ENCODE measurements at places on chromosomes 3 and 15.

DNA sequence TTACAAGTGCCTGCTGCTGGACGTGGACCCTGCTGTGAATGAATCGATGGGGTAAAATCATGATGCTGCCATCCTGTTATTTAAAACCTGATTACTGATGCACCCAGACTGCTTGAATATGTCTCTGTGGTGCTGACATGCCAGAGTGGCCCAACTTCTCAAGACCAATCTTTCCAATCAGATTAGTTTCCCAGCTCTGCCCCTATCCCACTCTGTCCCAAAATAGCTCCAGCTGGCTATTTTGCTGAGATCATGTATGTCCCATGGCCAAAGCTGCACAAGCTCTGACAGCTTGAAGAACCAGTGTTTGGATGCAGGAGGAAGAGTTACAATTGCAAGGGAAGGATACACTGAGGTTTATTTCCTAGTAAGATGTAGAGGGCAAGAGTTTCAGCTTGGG lies 153.6 kb downstream of the TMEM108 start:
- no peak for DNase-seq

DNA sequence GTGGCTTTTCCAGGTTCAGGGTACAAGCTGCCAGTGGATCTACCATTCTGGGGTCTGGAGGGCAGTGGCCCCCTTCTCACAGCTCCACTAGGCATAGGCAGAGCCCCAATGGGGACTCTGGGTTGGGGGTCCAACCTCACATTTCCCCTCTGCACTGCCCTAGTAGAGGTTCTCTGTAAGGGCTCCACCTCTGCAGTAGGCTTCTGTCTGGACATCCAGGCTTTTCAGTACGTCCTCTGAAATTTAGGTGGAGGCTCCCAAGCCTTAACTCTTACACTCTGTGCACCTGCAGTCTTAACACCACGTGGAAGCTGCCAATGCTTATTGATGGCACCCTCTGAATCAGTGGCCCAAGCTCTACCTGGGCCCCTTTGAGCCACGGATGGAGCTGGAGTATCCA lies 22.5 kb upstream of the TM4SF4 start:
- no peak for DNase-seq

GRCh38 chr3:18372786-18373405 lies 52.2 kb downstream of the SATB1 start:
- no peak for DNase-seq

DNA sequence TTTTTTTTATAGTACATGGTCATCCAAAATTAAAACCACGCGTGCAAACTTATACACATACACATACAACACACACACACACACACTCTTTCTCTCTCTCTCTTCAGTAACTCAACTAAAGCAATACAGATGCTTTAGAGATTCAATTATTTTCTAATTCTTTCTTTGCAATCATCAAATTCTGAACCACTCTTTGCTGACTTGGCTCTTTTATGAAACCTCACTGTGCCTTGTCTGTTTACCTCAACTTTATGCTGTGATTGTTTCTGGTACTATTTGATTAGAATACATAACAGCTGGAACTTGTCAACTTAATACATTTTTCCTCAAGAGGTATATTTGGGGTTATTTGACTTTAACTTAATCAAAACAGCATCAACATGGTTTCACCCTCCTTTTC lies 1309.7 kb downstream of the ROBO2 start:
- no peak for DNase-seq

- DNase-seq = no peak
Measured at GRCh38 chr3:141383555-141384129, 15.3 kb downstream of the ZBTB38 start.

DNA sequence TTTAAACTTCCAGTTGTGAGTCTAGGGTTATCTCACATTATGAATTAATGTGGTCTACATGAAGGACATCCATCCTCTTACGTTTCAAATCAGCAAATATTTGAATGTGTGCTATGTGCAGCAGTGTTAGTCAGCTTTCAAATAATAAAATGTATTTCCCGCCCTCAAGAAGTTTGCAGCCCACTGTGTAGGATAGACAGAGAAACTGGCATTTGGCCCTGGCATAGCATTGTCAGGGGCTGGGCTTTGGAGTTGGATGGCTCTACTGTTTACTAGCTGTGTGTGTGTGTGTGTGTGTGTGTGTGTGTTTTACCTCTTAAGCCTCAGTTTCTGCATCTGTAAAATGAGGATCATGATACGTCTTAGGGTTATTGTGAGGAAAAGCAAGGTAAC lies 400.5 kb upstream of the C2CD4B start:
- no peak for DNase-seq

- no peak for DNase-seq
Measured at GRCh38 chr3:72485641-72486040, 362.6 kb downstream of the SHQ1 start.

DNA sequence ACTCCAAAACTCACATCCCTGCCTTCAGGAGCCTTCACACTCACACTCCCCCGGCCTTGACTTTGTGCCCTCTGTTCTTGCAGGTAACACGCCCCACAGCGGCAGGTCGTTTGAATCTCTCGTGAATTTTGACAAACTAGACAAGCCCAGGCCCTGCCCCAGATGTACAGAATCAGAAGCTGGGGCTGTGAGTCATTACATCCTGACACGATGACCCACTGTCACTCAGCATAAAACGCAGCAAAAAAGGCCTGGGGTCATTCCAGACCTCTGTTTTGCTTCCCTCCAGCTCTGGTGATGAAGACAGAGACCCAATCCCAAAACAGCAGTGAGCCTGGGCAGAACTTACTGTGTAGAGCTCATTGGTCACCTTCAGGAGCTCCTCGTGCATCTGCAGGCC lies 116.4 kb upstream of the RAD18 start:
- DNase-seq = no peak

DNA sequence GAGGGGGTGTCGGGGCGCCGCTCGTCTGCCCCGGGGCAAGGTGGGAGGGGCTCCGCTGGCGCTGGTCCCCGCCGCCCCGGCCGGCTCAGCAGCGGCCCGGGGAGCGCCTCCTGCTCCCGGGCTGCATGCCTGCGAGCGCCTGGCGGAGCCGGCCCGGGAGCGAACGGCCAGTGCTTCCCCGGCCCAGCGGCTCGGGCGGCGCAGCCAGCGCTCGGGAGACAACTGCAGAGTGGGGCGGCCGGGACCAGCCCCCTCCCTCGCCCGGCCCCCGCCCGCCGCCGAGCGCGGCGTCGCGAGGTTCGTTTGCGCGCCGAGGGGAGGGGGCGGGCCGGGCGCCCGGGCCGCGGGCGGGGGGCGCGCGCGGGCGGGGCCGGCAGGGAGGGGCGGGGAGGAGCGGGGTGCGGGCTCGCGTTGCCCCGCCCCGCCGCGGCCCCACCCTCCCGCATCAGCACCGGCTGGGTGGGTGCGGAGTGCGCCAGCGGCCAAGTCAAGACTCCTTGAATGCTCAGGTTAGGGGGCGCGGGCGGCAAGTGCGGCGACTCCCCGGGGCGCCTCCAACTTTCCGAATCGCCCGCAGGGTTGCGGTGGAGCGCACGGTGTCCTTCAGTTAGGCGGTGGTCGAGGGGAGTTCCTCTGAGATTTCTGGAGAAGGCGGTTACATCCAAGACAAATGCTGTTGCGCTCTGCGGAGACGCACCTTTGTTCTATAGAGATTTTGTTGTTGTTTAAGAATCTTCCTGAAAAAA lies at the start of gene RGMA:
RGMA (minus strand) TSS at position 231 of the 746 bp plus-strand sequence. CDS start 279 bp downstream, outside the sequence.
- no peak for DNase-seq

DNA sequence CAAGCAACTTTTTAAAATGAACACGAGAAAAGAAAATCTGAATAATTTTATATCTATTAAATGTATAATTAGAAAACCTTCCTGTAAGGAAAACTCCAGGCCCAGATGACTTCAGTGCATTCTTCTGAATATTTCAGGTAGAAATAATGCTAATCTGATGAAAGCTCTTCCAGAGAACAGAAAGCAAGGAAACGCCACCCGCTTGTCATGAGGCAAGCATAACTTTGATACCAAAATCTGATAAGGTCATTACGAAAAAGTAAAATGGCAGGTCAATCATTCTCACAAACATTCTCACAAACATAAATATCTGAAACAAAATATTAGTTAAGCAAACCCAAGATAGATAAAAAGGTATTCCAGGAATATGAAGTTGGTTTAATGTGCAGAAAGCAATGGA lies 60.6 kb upstream of the PCSK6 start:
- DNase-seq = no peak

GRCh38 chr3:90035643-90036042 lies 928.2 kb downstream of the EPHA3 start:
- no peak for DNase-seq

GRCh38 chr3:136142592-136142991 lies 53.5 kb downstream of the MSL2 start:
- DNase-seq = no peak

DNA sequence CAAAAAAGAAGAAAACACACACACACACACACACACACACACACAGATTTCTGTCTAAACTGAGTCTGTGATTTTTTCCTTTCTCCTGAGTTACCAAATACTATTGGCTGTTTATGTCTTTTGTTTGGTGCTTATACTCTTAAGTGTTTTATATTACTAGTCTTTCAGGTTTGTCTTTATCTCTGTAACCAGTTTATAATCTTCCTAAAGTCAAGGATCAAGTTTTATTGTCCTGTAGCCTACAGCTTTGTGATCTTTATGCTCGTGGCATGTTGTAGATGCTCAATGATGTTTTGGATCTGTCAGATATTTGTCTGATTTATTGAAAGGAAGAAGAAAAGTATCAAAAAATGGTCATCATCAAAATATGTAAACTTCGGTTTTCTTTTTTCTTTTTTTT lies 4.6 kb downstream of the MAP2K5 start:
- DNase-seq = no peak

DNA sequence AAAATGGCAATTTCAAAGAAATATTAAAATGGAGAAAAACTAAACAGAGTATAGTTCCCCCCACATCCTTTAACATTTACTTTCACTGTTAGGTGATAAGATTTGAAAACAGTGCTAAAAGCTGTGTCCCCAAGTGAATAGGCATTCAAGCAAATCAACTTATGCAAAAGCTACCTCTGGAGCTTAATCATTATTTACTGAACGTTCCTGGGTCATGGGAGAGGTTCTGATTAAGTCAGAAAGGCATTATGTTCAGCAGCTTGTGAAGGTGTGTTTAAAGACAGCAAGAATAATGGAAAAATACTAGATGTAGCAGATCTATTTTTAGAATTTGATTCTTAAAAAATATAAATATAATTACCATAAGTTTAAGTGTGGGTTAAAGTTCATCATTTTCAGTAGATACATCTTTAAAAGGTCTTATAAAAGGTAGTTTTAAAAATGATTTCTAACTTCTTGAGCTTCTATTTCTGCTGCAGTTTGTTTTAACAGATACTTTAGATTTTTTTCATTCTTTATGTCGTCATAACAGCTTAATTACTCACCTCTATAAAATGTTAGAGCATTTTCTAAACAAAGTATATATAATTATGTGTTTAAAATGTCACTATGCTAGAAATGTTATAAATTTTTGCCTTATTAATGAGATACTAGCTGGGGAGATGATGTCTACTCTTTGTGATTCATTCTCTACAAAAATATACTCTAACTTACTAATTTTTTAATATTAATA lies 127.9 kb downstream of the MITF start:
- DNase-seq = no peak

DNA sequence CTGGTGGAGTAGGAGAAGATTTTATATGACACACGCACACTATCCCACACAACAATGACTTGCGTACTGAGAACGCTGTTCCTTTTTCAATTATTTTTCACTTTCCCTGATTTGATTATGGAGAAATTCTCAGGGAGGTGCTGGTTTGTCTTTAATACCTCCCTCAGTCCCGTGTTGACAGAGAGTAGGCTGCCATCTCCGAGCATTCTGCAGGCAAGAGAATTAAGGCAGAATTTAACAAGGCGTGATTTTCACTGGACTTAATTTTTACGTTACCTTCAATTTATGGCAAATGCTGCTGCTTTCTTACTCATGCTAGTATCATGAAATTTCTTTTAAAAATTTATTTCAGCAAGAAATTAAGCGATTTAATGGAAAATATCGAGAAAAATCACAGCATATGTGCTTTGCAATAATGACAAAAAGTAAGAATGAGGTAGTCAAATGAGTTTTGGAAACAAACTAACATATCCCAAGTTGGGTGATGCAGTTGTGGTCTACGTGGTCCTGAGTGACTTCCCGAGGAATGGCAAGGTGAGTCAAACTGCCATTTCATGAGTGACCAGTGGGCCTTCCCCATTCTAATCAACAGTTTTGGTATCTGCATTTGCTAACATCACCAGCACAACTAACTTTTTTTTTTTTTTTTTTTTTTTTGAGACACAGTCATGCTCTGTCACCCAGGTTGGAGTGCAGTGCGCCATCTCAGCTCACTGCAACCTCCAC lies 16.9 kb downstream of the DNASE1L3 start:
- DNase-seq = no peak

GRCh38 chr15:33971811-33972210 lies 3.5 kb downstream of the CHRM5 start:
- DNase-seq = no peak

- peak; percentile 6 for DNase-seq
Measured at GRCh38 chr3:189563853-189564563, 67.2 kb upstream of the TP63 start.

GRCh38 chr15:87829332-87830050 lies 427.0 kb downstream of the NTRK3 start:
- no peak for DNase-seq

DNA sequence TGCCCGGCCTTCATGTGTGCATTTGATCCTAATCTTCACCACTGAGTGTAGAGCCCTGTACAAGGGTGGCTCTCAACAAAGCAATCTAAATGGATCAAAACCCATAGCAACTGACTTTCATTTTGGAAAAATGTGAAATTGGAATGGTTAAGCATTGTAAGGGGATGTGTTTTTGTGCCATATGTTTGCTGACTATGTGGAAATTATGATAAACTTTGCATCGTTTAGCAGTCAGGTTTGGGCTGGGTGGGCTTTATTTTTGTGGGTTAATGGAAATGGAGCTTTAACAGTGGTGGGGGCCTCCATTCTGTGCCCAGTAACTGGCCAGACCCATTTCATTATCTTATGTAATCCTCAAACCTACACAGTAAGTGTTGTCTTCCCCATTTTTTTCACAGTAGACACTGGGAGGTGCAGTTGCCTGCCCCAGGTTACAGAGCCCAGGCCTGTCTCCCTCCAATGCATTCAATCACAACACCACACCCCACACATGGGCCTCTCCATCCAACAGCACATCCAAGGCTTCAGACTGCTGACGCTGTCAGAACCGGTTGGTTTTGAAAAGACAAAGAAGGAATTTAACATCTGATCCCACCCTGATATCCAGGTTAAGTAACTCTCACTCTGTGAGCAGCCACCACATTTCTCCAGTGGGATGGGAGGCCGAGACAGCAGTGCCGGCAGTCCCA lies 136.3 kb upstream of the ABHD17C start:
- DNase-seq = no peak

GRCh38 chr15:85284497-85284896 lies 95.9 kb upstream of the AKAP13 start:
- DNase-seq = no peak

- no peak for DNase-seq
Measured at GRCh38 chr3:121654493-121655385, 6.0 kb downstream of the HCLS1 start.

Measured in stimulated activated CD4-positive, alpha-beta T cell treated with anti-CD3 and anti-CD28 coated beads, Interleukin-12 subunit alpha, Interleukin-12 subunit beta, amount 100 ng/mL, for 48 hours (primary cell).